ENCODE measurements at places on chromosomes 13 and 19.

DNA sequence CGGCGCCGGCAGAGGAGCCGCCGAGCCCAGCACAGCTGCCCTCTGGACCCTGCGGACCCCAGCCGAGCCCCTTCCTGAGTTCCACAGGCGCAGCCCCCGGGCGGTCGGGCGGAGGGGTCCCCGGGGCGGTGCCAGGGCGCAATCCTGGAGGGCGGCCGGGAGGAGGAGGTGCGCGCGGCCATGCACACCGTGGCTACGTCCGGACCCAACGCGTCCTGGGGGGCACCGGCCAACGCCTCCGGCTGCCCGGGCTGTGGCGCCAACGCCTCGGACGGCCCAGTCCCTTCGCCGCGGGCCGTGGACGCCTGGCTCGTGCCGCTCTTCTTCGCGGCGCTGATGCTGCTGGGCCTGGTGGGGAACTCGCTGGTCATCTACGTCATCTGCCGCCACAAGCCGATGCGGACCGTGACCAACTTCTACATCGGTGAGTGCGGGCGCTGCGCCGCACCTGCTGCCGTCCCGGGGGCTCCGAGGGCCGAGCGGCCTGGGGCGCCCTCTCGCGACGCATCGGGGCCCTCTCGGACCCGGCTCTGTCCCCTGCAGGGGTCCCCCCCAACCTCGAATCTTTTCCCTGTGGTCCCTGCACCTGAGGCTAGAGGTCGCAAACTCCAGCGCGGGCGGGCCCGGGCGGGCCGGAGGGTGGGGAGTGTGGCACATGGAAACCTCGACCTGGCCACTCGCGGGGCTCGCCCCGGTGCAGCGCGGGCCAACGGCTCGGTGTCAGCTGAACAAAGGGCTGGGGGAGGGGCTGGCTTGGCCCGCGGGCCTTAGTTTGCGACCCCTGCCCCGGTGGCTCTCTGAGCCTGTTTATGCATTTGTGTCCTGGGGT, at the start of gene KISS1R:
Gene KISS1R (plus strand): TSS at position 11 of the 829 bp plus-strand sequence. CDS start 170 bp downstream, at position 181.
- H3K4me3 ChIP-seq: no peak within 1 kb of the TSS
- H3K27ac ChIP-seq: no peak within 1 kb of the TSS
- DNase-seq: no peak
- no peaks in the 10 kb centered on the region for H3K36me3 ChIP-seq
- H3K4me1 ChIP-seq: peaks cover 3% of the 10 kb centered on the region

DNA sequence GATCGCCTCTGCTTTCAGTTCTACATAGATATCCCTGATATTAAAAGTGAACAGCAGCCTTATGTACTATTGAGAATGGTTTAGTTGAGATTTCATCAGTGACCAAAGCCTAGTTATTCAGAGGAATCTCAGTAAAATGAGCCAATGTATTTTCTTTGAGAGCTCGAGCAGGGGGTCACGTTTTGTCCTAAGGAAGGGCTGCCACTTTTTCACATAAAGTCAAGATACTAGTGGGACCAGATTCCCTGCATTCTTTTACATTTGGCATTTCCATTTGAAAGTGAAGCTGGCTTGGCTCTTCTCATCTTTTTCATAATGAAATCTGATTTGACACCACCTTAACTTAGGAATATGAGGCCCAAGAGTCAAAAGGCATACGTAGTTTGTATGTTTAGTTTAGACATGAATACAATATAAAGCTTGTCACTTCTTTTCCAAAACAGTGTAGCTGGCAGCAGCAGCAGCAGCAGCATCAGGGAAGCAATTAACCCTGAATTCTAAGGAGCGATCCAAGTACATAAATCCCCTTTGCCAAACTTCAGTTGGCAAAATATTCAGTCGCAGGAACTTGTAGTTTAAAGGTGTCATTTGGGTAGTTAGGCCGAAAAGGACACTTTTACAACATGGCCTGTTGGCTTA, 1752.2 kb upstream of the PCDH20 start:
- no peaks in the 10 kb centered on the region for H3K36me3 ChIP-seq
- DNase-seq: peak; percentile 21
- no peak overlapping the region for H3K27ac ChIP-seq
- no peaks in the 10 kb centered on the region for H3K4me1 ChIP-seq
- H3K4me3 ChIP-seq: peak overlapping the region; percentile 21
- H3K27me3 ChIP-seq: no peaks in the 10 kb centered on the region

GRCh38 chr19:40305403-40305802, 20.3 kb upstream of the AKT2 start:
- DNase-seq: peak; percentile 93
- no peak overlapping the region for H3K27ac ChIP-seq
- no peaks in the 10 kb centered on the region for H3K4me1 ChIP-seq
- no peaks in the 10 kb centered on the region for H3K27me3 ChIP-seq

GRCh38 chr19:47618771-47619170, 9.8 kb downstream of the BICRA start:
- H3K27me3 ChIP-seq: no peaks in the 10 kb centered on the region
- no peaks in the 10 kb centered on the region for H3K36me3 ChIP-seq
- peak; percentile 70 for DNase-seq

DNA sequence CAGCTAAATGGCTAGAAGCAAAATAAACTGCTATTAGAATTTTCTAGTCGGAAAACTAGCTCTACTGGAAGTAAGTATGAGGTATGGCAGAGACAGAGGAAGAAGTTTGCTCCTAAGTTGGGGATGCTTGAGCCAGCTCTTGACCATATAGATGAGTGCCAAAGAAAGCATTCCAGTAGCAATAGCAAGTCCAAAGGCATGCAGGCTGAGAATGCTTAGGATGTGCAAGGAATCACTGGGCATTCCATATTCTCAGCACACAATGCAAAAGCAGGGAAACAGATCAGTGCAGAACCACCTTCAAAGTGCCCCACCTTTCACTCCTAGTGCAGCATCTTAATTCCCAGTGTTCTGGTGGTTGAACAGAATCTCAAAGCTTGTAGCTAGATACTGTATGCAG, 32.9 kb downstream of the SERTM1 start:
- no peaks in the 10 kb centered on the region for H3K4me1 ChIP-seq
- H3K36me3 ChIP-seq: no peaks in the 10 kb centered on the region
- H3K27me3 ChIP-seq: no peaks in the 10 kb centered on the region
- DNase-seq: peak; percentile 98

DNA sequence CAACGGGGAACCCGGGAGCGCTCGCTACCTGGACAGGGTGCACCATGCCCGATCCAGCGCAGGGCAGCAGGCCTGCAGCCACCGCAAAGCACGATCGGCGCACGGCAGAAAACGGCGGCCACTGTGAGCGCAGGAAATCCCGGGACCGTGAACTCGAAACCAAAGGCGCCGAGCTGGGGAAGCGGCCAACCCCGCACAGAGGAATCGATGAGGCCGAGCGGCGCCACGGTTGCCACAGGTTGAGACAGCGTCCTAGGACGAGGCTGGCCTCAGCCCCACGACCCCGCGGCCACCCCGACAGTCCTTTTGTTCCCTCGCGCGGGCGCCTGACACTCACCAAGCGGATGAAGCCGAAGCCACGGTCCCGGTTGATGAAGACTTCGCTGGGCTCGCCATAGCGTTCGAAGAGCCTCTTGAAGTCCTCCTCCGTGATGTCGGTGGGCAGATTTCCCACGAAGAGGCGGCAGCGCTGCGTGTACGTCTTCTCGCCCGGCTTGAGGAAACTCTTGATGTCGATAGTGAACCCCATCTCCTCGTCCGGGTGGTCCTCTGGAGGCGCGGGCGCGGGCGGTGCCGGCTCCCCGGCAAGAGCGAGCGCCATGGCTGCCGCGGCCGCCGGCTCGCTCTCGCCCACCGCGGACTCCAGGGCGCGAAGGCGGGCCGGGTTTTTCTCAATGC, 557 bp downstream of the PSPC1 start:
- H3K4me3 ChIP-seq: peak overlapping the region; percentile 97
- H3K27me3 ChIP-seq: no peaks in the 10 kb centered on the region
- no peaks in the 10 kb centered on the region for H3K4me1 ChIP-seq

- H3K27ac ChIP-seq: no peak overlapping the region
- peaks cover 34% of the 10 kb centered on the region for H3K27me3 ChIP-seq
- H3K4me3 ChIP-seq: no peak overlapping the region
Measured at GRCh38 chr19:39307046-39307821, 11.0 kb downstream of the IFNL1 start.

- H3K36me3 ChIP-seq: peaks cover 26% of the 10 kb centered on the region
- no peak overlapping the region for H3K4me3 ChIP-seq
- H3K27ac ChIP-seq: no peak overlapping the region
- peaks cover 29% of the 10 kb centered on the region for H3K4me1 ChIP-seq
- no peaks in the 10 kb centered on the region for H3K27me3 ChIP-seq
Measured at GRCh38 chr19:46353730-46354528, 7.0 kb downstream of the PPP5C start.

DNA sequence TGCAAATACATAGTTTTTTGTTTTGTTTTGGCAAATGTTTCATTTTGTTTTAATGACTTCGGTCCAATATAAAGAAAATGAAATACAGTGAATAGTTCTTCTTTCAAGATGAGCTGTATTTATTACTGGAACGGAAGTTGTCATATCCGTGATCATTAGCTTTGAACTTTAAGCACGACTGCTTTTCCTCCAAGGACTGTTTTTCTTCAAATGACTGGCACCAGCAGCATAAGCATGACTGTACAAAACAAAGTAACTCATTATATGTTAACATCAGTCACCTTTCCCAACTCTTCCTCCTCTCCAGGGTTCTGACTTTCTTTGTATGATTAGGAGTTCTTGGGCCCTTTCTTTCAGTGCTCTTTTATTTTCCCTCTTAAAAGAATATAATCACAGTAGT, 20.5 kb downstream of the EDNRB start:
- peaks cover 3% of the 10 kb centered on the region for H3K4me1 ChIP-seq
- H3K36me3 ChIP-seq: no peaks in the 10 kb centered on the region
- H3K27me3 ChIP-seq: no peaks in the 10 kb centered on the region
- peak overlapping the region; percentile 13 for H3K27ac ChIP-seq
- H3K4me3 ChIP-seq: peak overlapping the region; percentile 18

DNA sequence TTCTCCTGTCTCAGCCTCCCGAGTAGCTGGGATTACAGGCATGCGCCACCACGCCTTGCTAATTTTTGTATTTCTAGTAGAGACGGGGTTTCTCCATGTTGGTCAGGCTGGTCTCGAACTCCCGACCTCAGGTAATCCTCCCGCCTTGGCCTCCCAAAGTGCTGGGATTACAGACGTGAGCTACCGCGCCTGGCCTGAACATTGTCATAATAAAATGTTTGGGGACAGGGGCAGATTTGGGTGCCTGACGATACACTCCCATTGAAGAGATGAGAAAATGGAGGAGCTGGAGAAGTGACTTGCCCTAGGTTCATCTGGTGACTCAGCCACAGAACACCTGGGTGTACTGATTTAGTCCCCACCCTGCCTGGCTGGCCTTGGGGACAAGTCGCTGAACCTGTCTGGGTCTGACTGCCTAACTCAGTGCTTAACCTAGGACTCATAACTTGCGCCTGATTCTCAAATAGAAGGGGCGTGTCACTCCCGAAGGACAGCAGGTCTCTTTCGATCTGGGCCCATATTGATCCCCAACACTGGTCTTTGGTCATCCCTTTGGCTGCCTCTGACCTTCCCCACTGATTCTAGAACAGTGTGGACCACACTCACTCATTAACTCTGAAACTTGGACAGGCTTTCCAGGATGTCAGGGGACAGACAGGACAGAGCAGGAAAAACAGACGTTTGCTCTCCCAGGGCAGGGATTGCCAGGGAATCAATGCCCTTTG, 7.6 kb upstream of the BICRA start:
- DNase-seq: no peak
- H3K4me3 ChIP-seq: no peak overlapping the region
- H3K4me1 ChIP-seq: peaks cover 6% of the 10 kb centered on the region
- H3K27me3 ChIP-seq: no peaks in the 10 kb centered on the region

DNA sequence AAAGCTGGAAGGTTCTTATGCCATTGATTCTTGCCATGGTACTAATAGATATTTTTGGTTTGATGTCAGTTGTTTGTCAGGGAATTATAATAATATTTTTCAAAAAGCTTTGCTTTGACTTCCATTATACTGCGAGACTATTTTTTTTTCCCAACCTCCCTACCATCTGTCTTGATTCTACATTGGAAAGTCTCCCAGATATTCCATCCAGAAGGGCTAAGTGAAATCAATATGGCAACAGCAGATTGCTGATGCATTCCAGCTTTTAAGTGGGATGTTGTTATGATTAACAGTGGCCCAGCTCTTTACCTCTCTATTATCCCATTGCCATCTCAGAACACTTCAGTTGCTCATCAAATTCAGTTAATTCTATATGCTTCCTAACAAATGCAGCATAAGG, 247.4 kb downstream of the OXGR1 start:
- no peaks in the 10 kb centered on the region for H3K27me3 ChIP-seq
- no peak for DNase-seq
- H3K4me1 ChIP-seq: no peaks in the 10 kb centered on the region
- no peaks in the 10 kb centered on the region for H3K36me3 ChIP-seq
- H3K27ac ChIP-seq: no peak overlapping the region
- H3K4me3 ChIP-seq: no peak overlapping the region

DNA sequence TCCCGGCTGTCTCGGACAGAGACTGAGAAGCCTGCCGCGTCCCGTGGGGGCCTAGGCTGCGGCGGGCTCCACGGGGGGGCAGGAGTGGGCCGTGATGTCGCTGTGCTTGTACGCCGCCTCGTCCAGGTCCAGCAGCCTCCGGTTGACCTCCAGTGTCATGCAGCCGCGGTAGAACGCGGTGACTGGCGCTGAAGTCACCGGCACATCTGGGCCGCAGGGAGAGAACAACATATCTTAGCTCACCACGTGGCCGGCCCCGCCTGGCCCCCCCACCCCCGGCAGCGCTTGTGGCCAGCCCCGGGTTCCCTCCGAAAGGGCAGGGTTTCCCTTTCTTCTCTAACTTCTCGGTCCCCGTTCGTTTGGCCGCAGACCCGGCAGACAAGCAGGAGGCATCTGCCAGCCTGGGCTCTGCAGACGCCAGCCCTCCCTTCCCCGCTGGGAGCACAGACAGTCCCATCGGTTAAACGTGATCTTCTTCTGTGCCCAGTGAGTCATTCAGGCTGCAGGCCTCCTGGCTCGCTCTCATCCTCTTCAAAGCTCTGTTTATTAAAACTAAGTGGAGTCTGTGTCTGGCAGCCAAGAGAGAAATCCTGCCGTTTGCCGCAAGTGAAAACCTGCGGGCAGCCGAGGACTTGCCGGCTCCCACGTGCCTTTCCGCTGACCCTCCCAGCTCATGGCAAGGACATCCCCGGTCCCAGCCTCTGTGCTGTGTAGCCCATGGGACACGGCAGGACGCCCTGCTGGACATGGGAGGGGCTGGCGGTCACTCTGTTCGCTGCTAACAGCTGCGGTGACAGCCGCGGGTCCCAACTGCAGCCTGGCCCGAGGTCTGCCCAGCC, 42.8 kb downstream of the GAS6 start:
- H3K27me3 ChIP-seq: no peaks in the 10 kb centered on the region
- peaks cover 40% of the 10 kb centered on the region for H3K4me1 ChIP-seq

Data from fibroblast of lung (primary cell).